Activated CD4-positive, CD25-positive, alpha-beta regulatory T cell treated with anti-CD3 and anti-CD28 coated beads, Interleukin-2, amount 50 U/mL, for 16 hours (primary cell): ENCODE measurements at places on chromosomes 3 and 15.

GRCh38 chr3:103495186-103495585 is 1060.4 kb downstream of the ZPLD1 start:
- no peak for DNase-seq

- no peak for DNase-seq
These were observed 24.5 kb upstream of the TRAK1 start for GRCh38 chr3:42066516-42067181.

GRCh38 chr3:31896648-31897433 is 84.2 kb downstream of the OSBPL10 start:
- DNase-seq = no peak

- no peak for DNase-seq
These were observed 12.8 kb downstream of the VILL start for GRCh38 chr3:38003371-38003816.

DNA sequence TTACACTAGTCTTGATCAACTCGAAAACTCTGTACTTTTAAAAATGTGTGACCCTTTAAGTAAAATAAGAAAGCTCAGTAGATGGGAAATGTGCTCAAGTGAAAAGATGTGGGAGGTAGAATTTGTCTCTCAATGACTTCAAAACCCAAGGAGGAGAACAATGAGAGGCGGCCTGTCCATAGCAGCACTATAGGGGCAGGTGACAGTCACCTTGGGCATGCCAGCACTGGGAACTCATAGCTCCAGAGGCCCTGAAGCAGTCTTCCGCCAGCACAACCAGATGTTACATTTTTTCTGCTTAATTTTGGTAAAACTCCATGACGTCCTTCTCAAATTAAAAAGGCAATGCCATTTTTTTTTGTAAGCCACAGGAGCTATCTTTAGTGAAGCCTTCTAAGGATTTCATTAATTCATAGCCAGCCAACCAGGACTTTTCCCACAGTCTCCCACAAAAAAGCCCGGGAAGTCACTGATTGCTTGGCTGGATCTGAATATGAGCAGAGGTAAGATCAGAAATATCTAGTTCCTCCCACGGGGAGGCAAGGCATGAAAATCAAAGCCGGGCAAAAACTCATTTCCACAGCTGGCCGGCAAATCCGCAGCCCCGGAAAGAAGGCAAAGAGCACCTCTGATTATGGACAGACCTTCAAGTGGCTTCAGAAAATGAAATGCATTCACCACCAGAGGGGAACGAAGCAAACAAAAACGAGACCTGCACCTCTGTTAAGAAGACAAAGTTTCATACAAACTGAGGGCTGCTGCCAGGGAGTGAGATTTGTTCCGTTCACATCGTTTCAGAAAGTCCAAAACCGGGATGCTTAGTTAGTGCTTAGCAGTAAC is 10.5 kb downstream of the IL17RD start:
- no peak for DNase-seq

- DNase-seq = no peak
These were observed 183.3 kb downstream of the SATB1 start for GRCh38 chr3:18241837-18242236.

- no peak for DNase-seq
These were observed 414.9 kb downstream of the NAALADL2 start for GRCh38 chr3:175274056-175274455.

- peak; percentile 14 for DNase-seq
These were observed 15.2 kb downstream of the SSUH2 start for GRCh38 chr3:8629151-8630021.

DNA sequence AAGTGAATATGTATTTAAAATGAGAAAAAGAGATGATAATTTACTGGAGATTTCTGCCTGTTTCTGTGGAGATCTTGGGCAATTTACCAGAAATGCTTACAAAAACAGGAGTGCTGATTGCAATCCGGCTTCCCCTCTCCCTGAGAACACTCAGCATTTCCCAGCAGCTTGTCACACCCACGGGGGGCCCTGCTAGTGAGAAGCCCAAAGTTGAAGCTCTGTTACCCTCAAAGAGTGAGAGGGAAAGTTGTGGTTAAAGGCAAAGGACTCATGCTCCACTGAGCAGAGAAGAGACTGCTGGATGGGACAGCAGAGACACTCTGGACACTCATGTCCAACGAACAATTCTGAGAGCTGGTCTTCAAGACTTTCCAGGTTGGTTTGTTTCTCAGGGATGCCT is 2.9 kb downstream of the MCTP2 start:
- no peak for DNase-seq

DNA sequence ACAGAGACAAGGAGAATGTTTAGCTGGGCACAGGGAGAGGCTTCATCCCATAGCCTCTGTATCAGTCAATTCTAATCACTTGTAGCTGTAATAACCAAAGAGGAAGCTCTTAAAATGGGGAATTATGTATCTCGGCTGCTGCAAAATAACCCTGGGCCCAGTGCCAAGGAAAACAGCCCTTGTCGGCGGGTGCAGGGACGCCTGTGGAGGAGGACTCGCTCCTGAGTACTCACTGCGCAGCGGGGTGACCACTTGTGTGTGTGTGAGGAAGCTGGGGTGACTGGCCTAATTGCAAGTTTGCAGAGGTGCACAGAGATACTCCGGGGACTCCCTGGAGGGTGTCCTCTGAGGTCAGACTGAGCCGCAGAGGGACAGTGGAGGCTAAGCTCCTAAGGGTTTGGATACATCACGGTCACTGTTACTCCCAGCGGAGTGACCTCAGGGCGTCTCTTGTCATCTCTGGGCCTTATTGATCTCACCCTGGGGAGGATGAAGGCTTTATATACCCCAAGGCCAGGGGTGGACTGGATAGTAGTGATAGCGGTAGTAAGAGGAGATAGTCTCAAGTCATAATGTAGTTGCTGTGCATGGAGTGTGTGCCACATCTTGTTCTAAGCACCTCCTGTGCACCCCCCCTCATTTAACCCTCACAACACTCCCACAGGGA is 37.2 kb downstream of the SLC6A6 start:
- DNase-seq = no peak

DNA sequence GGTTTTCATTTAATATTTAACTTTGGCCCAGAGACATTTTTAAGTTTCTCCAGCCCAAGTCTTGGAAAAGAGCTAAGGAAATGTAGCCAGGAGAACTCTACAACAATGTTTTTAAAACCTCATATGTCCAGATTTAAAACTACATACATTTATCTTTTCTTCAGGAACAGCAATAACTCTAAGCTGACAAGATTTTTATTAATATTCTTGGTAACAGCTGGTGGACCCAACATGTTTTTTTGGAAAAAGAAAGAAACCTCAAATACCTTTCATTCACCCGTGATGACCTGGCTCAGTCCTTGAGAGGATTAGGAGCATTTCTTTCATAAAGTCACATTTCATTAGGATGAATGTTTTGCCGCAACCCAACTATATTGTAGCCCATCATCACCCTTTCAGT is 50.4 kb upstream of the CMSS1 start:
- DNase-seq = no peak

GRCh38 chr15:49706805-49707204 is 86.0 kb downstream of the DTWD1 start:
- DNase-seq = no peak

- DNase-seq = no peak
These were observed 540.8 kb upstream of the IL12A start for GRCh38 chr3:159447841-159448240.

- no peak for DNase-seq
These were observed 3.4 kb downstream of the PPM1M start for GRCh38 chr3:52248816-52249547.

- DNase-seq = no peak
These were observed 39.9 kb downstream of the RAB6B start for GRCh38 chr3:133855772-133856171.

GRCh38 chr3:49351521-49352011 is 6.6 kb downstream of the GPX1 start:
- no peak for DNase-seq
